Dorsolateral prefrontal cortex (tissue), 122 donors: ENCODE measurements at places on chromosomes 4 and X.

- DNase-seq = no peak
These were observed 167.5 kb downstream of the PRKX start for GRCh38 chrX:3545901-3546300.

- no peak for DNase-seq
These were observed 13.4 kb downstream of the LEF1 start for GRCh38 chr4:108155373-108155772.

- DNase-seq = no peak
These were observed 31.8 kb downstream of the PLAC8 start for GRCh38 chr4:83082777-83083176.

DNA sequence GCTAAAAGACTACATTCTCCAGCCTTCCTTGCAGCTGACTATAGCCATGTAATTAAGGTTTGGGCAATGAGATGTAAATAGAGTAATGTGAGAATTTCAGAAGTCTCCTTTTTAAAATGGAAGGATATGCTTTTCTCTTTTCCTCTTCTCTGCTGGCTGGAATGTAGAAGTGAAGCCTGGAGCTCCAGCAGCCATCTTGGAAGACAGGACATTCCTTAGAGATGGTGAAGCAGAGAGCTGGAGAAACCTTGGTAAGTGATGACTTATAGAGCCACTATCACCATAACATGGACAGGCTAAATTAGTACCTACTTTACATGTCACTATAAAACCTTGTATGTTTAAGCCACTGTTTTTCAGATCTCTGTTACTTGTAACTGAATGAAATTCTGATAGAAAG lies 48.0 kb downstream of the RASL11B start:
- no peak for DNase-seq

DNA sequence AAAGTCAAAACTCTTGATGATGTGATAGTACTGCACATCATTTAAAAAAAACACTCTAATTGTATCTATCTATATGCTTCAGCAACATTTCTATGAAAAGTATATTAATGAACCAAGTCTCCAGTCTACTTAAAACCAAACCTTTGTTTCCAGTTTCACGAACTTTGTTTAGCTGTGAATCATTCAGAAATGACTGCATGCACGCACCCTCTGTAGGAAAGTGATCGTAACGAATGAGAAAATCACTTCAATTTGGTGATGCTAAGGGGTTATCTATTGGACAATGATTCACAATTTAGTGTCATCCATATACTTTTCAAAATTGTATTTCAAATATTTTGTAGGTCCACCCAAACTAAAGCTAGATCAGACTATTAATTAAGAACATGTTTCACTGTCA lies 157.6 kb downstream of the KLHL13 start:
- no peak for DNase-seq

GRCh38 chr4:99061048-99061700 lies 27.4 kb downstream of the ADH5 start:
- DNase-seq = no peak

DNA sequence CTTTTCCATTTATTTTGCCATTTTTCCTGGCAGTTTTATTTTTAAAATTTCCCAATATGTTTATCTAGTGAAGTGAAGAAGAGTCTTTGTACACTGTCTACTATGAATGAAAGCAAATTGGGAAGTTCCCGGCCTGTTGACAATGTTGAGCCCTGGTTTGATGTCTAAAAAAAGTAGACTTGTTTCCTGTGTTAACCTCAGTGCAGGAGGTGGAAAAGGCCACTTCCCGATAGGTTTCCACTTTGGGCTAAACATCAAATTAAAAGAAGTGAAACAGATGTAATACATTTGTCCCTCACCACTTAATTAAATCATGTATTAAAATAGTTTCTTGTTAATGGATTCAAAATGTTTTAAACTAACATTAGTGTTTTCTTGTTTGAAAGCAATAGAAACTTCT lies 30.0 kb downstream of the BBS12 start:
- DNase-seq = no peak

- no peak for DNase-seq
These were observed 361.9 kb upstream of the RASGEF1B start for GRCh38 chr4:81833576-81833975.

DNA sequence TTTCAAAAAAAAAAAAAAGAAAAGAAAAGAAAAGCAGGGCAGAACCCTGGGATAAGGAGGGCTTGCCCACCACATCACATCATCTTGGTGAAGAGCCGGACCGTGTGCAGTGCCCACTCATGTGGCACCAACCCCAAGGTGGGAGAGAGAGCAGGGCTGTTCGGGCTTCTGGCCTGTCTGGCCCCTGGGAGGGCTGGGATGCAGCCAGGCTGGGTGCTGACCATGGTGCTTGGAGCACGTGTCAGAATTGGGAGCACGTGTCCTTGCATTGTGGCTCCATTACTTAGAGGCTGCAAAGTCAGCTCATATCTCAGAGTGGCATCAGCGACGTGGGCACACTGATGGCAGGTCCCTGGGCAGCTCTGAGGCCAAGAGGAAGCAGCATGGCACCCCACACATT lies 100.9 kb upstream of the AFAP1 start:
- no peak for DNase-seq

GRCh38 chr4:7179158-7179557 lies 13.2 kb upstream of the SORCS2 start:
- DNase-seq = no peak

DNA sequence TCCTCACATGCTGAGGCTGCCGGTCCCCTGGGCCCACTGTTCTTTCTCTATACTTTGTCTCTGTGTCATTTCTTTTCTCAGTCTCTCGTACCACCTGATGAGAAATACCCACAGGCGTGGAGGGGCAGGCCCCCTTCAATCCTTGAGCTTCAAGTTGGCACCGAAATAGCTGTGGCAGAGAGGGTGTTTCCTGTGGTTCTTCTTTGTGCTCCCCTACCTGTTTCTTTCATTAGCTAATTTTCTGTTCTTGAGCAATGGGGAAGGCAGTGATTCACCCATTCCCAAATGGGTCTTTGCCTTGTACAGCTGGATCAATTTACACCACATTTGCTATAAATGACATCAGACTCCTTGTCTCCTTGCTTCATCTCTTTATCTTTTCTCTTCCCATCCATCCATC lies 2.1 kb upstream of the CYSLTR1 start:
- no peak for DNase-seq

DNA sequence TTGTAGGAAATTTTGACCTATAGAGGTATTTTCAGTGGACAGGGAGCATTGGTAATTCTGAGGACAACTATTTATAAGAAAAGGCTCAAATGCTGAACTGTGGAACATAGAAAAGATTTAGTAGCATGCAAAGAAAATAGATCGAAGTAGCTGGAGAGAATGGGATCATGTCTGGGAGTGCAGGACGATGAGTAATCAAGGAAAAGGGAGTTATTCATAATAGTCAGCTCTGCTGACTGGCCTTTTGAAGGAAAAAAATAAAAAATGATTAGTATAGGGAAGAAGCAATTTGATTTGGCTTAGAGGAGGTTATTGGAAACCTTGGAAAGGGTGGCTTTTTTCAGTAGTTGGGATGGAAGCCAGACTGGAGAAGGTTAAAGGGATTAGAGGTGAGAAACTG lies 22.9 kb upstream of the ANK2 start:
- DNase-seq = no peak

DNA sequence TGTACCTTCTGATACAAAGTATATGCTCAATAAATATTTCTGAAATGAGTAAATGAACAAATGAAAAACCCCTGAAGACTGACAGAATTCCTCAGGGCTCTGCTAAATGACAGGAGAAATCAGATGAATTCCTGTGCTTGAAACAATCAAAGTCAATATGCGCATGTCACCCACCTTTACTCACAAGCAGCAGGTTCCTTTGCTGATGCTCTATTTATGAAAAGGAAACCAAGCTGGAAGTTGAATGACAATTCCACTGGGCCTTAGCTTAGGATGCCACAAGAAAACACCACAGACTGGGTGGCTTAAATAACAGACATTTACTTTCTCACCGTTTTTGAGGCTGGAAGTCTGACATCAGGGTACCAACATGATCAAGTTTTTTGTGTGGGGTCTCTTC lies 477.5 kb upstream of the TEX13C start:
- DNase-seq = no peak

- DNase-seq = no peak
These were observed 101.3 kb downstream of the RTL5 start for GRCh38 chrX:72030431-72030830.

GRCh38 chr4:153137677-153138630 lies 66.3 kb upstream of the TRIM2 start:
- DNase-seq = no peak

DNA sequence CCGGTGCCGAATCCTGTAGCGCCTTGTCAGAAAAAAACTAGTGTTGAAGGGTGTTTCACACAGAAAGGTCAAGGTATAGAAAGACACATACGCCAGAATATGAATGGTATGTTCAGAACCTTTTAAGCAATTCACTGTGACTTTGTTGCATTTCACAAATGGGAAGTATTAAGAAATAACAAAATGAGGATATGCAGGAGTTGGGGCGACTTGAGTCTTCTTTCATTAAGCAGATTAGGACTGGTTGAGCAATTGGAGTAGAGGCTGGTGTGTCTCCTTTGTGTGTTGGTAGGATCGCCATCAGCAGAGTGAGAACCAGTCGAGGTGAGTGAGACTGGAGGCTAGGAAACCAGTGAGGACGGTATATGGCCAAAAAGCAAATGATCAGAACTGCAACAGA lies 1454.5 kb upstream of the TENM3 start:
- DNase-seq = no peak

DNA sequence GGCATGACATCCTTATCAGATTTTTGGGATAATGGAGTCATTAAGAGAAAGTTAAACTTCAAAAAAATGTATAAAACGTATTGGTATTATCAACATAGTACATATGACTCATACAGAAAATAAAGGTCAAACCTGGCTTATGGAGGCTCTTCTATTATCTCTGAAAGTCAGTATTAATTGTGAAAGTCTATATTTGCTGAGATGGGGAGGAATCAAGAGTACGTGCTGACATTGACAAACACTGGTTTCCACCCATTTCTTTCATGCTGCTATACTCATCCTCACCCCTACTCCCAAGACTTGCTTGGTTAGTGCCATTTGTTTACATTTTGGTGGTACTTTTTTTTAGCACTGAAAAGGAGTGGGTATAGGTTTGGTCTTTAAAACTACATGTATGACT lies 30.8 kb upstream of the PLA2G12A start:
- no peak for DNase-seq

DNA sequence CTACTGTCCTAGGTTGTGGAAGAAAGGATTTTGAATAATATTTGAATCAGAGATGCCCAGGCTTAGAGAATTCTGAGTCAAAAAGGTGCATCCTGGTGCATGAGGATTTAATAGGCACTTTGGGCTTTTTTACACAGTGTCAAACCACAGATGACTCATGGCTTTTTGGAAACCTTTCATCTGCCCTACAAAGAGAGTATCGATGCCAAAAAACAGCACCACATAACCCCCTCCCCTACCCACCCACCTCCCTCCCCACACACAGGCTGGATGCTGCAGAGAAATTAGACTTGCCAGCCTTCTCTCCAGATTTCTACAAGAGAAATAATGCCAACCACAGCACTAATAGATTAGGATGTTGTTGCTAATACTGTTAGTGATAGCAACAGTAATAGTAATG lies 779.3 kb downstream of the NLGN4X start:
- no peak for DNase-seq

DNA sequence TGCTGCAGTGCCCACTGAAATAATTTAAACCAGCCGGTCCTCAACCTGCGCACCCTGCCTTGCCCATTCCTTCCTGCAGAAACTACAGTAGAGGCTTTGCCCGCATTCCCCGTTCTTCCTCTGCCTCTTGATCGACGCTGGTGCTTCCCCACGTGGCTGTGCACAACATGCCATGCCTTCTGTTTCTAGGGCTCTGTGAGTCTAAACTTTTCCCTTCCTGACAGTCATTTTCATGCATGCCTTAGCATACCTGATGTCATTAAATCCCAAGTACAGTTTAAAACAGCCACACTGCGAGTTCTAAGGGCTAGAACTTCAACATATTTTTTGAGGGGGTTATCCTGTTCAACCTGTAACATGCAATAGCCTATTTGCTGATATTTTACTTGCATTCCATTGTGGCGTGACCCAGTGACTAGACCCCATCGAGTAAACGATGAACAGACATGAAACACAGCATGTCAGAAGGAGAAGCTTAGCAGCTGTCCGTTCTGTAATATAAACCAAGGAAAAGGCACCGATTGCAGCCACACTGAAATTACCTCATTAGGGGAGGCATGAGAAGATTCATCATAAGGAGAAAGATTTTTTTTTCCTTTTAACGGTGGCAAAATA lies 232.5 kb downstream of the ARHGAP10 start:
- no peak for DNase-seq

GRCh38 chr4:40254608-40255392 lies 58.0 kb downstream of the RHOH start:
- no peak for DNase-seq

DNA sequence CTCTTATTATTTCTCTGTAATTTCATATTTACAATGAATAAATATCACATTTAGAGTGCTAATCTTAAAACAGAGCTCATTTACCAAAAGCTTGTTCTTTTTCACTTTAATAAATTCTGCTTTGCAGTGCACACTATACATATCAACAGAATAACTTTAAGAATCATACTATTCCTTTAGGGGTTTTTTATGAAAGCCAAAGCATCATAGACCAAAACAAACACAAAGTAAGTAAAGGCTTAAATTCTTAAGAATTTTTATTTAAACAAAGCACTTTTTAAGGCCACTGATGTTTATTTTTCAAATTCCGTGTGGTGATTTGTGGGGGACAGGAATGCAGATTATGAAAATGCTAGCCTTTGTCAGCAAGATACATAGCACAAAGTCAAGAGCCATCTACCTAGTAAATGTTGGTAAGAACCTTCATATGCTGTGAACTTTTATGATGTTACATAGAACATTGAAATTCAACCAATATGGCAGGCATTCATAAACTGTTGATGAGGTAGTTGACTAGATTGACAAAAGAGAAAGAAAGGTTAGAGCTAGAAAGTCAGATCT lies 17.8 kb downstream of the TIGD2 start:
- DNase-seq = no peak

- DNase-seq = no peak
These were observed 433.9 kb upstream of the ATOH1 start for GRCh38 chr4:93394545-93395081.

GRCh38 chr4:23269566-23269965 lies 576.8 kb downstream of the GBA3 start:
- DNase-seq = no peak

DNA sequence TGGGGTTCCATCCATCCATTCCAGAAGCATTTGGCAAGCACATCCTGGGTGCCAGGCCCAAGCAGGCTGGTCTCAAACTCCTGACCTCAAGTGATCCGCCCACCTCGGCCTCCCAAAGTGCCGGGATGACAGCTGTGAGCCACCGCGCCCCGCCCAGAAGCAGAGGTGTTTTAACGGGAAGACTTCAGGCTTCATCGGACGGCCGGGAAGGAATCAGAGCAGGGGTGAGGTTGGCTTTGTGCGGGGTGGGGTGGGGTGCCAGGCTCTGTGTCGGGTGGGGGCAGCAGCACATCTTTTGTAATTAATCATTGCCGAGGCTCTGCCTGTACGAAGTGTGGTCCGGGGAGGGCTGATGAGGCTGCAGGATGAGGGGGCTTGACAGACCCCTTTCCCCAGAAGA lies 5.1 kb upstream of the SLC25A6 start:
- DNase-seq = no peak

- no peak for DNase-seq
These were observed 10.0 kb downstream of the MSL3 start for GRCh38 chrX:11768039-11768438.
